ENCODE measurements at places on chromosomes 7 and 10.

GRCh38 chr7:151869455-151869854, 7.5 kb downstream of the PRKAG2 start:
- no peak for DNase-seq

DNA sequence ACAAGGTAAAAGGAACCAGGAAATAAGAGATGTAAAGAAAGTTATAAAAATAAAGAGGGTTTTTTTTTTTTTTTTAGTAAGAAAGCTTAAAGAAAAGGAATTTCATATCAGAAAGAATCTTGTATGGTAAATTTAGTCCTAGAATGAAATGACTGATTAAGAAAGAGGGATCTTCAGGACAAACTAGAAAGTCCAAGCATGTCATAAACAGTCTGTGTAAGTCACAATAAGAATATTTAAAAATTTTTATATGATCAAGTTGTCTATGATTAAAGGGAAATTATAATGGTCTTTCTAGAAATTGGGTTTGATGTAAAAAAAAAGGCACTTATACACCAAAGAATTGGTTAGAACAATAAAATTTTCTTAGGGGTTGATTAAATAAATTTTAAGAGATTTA, 289.5 kb downstream of the XPNPEP1 start:
- no peak for DNase-seq

GRCh38 chr7:49638166-49638565, 135.3 kb upstream of the VWC2 start:
- DNase-seq = no peak

GRCh38 chr10:33279811-33280602, 54.5 kb downstream of the NRP1 start:
- DNase-seq = no peak

- no peak for DNase-seq
Measured at GRCh38 chr7:99422186-99422585, 13.4 kb downstream of the BUD31 start.

GRCh38 chr7:47604496-47604890, 22.6 kb upstream of the TNS3 start:
- DNase-seq = no peak

Data from SJCRH30 (cell line).